ENCODE measurements at places on chromosomes 7 and 10. TPM values are rescaled to one million over a fixed set of nuclear protein-coding genes. Genes with fewer than 3 reads are reported as not detected.

- DNase-seq: no peak
Observed at GRCh38 chr10:86511027-86511865, 10.3 kb downstream of the WAPL start.

DNA sequence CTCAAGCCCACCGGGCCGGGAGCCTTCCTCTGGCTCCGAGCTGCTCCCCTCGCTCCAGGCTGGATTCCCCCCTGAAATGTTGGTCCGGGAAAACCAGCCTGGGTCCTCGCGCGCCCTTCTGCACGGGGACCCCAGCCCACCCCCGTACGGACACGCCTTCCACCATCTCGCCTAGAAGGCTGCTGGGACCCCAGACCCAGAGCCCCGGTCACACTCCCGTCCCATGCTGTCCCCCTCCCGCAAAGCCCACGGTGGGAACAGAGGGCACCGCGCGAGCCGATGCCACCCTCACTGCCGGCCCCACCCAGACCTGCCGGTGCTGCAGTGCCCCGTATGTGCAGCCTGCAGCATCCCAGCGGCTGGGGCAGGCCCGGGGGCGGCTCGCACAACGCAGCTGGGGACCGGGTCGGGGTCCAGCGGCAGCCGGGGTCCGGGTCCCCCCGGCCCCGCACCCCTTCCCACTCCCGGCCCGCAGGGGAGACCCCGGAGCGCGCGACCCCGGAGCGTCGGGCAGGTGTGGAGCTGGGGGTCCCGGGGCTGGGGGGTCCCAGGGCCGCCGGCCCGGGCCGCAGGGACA, 871 bp downstream of the SPOCK2 start:
- no peak for DNase-seq

GRCh38 chr7:78232806-78233205, 434.2 kb downstream of the PHTF2 start:
- no peak for DNase-seq

GRCh38 chr10:62133618-62134017, 135.0 kb downstream of the RTKN2 start:
- DNase-seq: no peak

- DNase-seq: no peak
Observed at GRCh38 chr10:8136736-8137135, 82.2 kb downstream of the GATA3 start.

GRCh38 chr10:675532-675931, 13.9 kb downstream of the DIP2C start:
- DNase-seq: no peak

- DNase-seq: no peak
Observed at GRCh38 chr7:108808549-108809266, 239.0 kb downstream of the DNAJB9 start.

DNA sequence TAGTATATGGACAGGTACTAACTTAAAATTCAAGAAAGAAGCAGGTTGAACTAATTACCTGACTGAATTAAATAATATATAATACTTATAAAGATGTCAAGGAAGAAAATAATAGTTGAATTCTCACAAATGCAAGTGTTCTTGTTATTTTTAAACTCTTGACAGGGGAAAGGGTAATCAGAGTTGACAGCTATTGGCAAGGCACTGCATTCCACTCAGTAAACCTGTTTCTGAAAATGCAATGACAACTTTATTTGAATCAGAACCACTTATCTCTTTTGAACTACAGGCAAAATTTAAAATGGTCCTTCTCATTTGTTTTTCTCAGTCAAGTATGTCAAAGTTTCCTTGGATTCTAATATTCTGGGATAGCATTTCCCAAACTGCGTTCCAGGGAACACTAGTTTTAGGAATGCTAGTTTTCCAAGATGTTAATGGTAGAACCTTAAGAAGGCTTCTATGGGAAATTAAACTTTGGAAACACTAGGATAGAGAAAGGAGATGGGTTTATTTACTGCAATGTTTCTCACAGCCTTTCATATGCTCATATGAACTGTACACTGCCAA, 103.7 kb upstream of the LRRN3 start:
- DNase-seq: peak; percentile 8

DNA sequence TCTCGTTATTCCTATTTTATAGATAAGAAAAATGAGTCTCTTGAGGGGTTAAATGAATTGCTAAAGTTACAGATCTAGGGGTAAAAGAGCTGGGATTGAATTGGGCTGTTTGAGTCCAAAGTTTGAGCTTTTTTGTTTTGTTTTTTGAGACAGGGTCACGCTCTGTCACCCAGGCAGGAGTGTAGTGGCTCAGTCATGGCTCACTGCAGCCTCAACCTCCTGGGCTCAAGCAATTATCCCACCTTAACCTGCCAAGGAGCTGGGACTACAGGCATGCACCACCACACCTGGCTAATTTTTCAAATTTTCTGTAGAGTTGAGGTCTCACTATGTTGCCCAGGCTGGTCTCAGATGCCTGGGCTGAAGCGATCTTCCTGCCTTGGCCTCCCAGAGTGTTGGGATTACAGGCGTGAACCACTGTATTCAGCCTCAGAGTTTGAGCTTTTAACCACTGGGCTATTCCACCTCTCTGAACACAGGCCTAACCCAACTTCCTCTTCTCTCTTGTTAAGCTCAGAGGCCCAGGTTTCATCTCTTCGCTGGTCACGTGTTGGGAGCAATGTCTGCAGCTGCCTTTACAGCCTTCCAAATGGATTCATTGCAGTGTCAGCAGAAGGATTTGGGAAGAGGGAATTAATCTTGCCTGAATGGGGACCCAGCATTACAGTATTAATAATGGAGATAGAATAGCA, 8.0 kb downstream of the SUFU start:
- no peak for DNase-seq

DNA sequence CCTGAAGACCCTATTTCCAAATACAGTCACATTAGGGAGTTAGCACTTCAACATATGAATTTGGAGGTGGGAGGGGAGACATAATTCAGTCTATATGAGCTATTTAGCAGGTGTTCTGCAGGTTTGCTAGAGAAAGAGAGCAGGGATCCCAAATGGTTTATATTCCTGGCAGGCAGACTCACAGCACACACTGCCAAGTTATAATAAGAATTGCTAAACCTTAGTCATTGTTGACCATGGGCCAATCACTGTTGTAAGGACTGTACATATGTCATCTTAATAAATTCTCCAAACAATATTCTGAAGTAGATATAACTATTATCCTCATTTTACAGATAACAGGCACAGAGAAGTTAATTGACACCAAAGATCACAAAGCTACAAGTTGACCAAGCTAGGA, 1.5 kb upstream of the CCDC3 start:
- peak; percentile 78 for DNase-seq

The NPM3 gene
- total RNA-seq: 34.0 TPM

The SLC26A5 gene
- 0.21 TPM for total RNA-seq

All from tongue (tissue), 3 donors.